ENCODE measurements at places on chromosomes 7 and 10.

GRCh38 chr10:116948530-116948870 is 56.5 kb downstream of the SHTN1 start:
- no peak for DNase-seq

DNA sequence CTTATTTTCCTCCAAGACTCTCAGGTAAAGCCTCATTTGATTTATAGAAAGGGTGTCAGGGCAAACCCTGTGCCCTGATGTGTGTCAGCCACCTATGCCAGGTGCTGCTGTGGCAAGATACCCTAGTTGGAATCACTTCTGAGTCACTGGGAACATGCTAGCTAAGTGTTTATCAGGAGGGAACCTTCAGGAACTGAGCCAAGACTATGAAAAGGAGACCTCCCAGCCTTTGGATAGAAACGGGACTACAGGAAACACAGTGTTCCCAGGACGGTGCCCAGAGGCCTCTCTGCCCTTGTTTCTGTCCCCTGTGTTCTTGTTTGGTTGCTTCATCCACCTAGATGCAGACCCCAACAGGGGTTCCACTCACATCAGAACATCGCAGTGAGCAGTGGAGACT is 28.5 kb downstream of the CNNM1 start:
- no peak for DNase-seq

GRCh38 chr7:113657603-113658002 is 261.2 kb downstream of the PPP1R3A start:
- no peak for DNase-seq

DNA sequence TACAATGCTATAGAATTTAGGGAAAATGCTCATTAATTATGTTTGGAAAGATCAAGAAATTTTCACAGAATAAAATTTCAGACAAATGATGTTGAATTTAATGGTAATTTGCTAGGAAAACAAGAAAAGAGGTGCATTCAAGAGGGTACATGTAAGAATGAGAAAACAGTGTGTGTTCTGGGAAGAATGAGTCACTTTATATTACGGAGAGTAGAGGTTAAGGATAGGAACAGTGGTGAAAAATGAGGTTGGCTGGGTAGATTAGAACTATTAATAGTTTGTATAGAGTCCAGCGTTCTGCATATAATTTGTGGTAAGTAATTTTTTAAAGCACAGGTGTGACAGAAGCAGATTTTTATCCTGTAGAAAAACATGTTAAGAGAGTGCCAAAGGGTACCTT is 336.7 kb upstream of the MBL2 start:
- no peak for DNase-seq

DNA sequence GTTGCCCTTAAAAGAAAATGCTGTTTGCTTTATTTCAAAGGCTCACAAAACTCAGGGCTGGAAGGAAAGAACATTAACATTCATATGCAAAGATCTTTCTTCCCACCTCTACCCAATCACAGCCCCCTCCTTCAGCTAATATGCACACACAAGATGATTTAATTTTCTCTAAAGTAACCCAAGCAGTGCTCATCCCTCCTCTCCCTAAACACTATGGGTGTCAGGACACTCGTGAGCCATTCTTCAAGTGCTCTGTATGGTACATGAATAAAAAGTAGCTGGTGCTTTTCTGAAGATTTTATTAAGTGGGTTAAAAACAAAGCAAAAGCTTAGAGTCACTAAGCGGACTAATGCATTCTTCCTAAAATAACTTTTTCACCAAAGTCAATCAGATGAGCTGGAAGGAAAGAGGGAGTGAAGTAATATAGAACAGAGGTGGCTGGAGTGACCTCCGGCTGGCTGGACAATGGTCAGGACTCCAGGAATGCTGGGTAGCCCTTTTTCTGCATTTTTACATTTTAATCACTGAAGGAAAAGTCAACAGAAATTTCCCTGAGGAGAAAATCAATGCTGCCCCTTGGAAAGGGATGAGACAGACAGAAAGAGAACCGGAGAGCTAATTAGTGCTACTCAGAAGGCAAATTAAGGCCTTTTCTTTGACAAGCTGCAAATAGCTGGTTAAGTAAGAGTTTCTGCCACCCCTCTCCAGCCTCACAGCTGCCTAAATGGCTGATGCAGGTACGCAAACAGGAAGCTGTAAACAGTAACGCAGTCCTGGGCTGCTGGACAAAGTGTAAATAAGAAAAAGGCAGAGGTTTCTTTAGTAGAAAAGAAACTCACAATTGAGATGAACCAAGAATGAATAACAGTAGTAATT is 6.6 kb downstream of the DGKI start:
- DNase-seq = no peak

- no peak for DNase-seq
Observed at GRCh38 chr7:45055594-45056219, 33.1 kb downstream of the NACAD start.

Measured in activated T-helper 1 cell treated with Interleukin-2 at 50 U/mL for 16 hours (primary cell).